ENCODE measurements at places on chromosomes 3 and 15.
A peak's percentile ranks its signal among the peaks of the same experiment; 100 is the strongest.

GRCh38 chr15:80424381-80424780 lies 20.2 kb downstream of the ARNT2 start:
- DNase-seq: no peak

GRCh38 chr3:68207327-68207726 lies 552.9 kb upstream of the SUCLG2 start:
- DNase-seq: no peak

DNA sequence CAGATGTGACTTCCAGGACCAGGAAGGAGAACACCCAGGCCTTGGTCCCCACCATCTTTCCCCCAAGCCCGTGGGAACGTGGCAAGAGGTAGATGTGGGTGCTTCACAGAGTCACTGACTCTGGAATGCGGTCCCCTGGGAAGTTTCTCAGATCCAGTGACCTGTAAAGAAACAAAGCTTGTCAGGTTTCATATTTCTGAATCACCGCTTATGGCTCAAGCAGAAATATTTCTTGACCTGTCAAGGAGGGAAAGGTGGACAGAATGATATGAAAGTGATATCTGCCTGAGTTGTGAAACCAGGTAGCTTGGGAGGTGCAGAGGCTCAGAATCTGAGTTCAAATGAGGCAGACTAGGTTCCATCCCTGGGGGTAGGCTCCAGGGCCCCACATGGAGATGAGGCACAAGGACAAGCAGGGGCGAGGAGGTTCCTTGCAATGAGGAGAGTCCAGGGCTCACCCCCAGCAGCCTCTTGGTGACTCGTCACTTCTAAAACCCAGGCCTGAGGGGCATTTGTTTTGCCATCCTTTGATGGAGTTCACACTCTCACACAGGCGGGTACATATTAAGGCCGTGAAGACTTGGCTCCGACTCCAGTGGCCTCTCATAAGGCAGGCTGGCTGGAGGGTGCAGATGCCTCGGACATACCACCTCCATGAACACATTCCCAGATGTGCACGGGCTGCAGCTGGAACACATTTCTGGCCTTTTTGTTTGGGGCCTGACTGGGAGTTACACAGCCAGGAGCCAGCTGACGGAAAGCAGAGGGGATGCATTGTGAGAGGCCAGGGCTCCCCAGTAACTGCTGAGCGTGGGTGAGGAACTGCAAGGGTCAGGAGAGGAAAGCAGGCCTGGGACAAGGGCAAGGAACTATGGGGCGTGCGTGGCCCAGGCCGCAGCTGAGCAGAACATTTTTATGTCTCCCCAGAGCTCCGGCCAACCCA lies 1.3 kb downstream of the CILP start:
- DNase-seq: no peak

- DNase-seq: no peak
These were observed 95.5 kb downstream of the MBNL1 start for GRCh38 chr3:152364237-152364636.

GRCh38 chr3:37814547-37814946 lies 47.1 kb upstream of the CTDSPL start:
- no peak for DNase-seq

- no peak for DNase-seq
These were observed 773.5 kb downstream of the SQOR start for GRCh38 chr15:46408312-46408711.

DNA sequence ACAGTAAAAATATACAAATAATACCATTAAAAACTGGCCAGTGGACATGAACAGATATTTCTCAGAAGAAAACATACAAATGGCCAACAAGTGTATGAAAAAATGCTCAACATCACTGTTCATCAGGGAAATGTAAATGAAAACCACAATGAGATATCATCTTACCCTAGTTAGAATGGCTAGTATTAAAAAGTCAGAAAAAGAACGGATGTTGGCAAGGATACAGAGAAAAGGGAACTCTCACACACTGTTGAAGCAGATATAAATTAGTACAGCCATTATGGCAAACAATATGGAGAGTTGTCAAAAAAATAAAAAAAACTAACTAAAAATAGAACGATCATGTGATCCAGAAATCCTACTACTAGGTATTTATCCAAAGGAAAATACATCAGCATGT lies 222.7 kb upstream of the NAALADL2 start:
- DNase-seq: no peak

GRCh38 chr15:72825829-72826228 lies 42.3 kb upstream of the ADPGK start:
- no peak for DNase-seq

- DNase-seq: no peak
These were observed 232.7 kb downstream of the MECOM start for GRCh38 chr3:169430707-169431404.

DNA sequence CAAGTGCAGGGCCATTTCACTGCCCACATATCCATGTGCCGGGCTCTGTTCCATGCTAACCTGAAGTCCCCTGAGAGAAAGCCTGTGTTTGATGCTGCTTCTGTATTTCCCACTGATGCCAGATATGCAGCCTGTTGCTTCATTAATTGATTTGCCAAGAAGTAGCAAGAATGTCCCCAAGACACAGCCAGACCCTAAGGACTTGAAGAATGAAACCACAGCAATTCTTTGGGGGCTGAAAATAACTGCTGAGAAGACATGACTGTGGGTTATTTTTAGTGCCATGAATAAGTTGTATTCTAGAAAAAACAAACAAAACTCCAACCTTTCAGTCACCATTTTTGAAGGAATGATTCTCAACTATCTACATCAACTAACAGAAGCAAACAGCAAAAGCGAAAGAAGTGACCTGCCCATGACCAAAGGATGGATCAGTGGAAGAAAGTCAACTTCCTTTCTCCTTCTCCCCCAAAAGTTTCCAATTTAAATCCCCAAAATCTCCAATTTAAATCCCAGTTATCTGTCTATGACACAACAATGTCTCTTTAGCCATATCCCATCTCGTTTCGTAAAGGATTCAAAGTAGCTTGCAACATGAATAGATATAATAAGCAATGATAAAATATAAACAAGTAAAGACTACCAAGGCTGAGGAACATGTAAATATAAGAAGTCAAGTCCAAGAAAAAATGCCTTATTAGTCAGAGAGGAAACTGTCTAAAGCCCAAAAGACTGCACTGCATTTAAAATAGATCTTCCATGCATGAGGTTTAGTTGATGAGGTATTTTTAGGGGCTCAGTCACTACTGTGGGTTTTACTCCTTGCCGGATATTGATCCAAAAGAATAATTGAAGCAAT lies 226.8 kb downstream of the DTWD1 start:
- no peak for DNase-seq

GRCh38 chr15:65535192-65535591 lies 4.9 kb downstream of the HACD3 start:
- no peak for DNase-seq

- no peak for DNase-seq
These were observed 643 bp downstream of the ABCC5 start for GRCh38 chr3:184016811-184017671.

DNA sequence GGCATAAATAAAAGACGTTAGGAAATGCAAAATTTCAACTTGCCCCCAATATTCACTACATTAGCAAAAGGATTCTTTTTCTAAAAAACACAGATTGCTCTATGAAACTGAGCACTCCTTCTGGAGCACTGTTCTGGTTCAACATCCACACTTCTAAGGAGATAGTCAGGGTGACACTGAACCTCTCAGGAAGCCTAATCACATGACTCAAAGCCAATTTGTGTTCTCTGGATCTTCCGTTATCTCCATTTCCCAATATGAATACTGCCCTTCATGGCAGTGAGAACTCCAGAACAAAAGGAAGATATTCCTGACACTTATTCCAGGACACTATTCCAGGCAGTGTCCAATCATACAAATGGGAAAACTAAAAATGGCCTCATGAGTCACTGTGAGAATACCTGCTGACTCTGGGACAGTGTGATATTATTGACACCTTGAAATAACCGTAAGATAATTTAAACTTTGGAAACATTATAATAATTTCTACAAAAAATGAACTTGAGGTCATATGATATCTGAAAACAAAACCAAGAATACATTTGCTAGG lies 21.4 kb upstream of the TRPM7 start:
- no peak for DNase-seq

DNA sequence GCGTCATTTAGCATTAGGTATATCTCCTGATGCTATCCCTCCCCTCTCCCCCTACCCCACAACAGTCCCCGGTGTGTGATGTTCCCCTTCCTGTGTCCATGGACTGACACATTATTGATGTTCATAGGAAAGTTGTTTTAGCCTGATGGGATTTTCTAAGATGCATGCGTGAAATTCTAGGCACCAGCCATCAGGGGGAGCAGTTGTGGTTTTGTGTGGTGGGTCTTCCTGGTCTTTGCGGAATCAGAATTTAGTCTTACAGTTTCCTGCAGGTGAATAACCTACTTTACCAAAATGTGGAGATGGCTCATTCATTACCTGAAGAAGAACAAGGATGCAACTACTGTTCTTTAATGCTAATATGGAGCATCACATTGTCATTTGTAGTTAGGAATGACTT lies 455.0 kb upstream of the THBS1 start:
- peak; percentile 45 for DNase-seq

- no peak for DNase-seq
These were observed 125.5 kb upstream of the ADAMTS9 start for GRCh38 chr3:64813326-64813725.

DNA sequence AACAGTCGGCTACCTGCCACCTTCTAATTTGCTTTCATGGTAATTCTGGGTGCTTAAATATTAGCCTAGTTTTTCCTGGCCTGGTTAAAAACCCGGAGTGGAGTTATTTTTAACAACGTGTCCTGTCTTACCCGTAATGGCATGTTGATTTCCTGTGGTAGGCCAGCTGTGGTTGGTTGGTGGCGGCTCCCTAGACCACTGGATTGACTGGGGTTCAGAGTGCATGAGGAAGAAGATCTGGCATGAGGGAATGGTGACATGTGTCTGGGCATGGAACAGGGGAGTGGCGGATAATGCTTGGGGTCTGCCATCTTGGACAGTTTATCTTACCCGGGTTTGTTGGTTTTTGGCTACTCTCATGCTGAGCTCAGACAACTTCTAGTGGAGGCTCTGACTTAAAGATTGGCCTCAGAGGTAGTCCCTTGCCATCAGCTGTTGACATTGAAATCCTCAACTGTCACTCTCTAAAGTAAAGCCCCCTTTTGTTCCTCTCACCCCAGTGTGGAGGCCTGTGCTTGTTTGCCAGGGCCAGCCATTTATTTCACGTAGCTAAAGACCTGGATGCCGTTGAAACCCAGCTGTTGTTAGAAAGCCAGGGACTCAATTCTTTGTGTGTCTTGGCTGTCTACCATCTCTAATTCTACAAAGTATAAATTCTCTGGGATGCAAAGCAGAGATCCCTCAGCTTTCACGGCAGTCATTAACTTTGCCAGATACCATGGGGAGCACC lies 81.6 kb downstream of the DNASE1L3 start:
- DNase-seq: no peak

- DNase-seq: no peak
These were observed 44.3 kb downstream of the DHX30 start for GRCh38 chr3:47847260-47847659.

- no peak for DNase-seq
These were observed 5.2 kb upstream of the RAD18 start for GRCh38 chr3:8968375-8968882.

GRCh38 chr3:50890688-50891344 lies 216.1 kb downstream of the DOCK3 start:
- DNase-seq: no peak

DNA sequence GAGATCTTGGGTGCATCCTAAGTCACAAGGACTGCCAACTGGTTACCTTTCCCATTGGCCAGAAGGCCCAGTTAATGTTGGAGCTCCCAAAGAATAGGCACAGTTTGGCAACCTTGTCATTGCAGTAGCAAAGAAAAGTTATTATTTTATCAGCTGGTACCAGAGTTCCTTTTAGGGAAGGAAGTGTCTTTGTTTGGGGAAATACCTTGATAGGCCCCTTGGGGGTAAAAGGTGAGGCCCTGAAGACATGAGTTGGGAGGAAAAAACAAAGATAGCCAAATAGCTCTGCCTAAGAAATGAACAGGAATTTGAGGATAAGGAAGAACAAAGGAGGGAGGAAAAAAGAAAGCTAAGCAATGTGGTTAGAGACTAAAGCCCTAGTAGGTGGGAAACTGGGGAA lies 85.8 kb downstream of the ANP32A start:
- DNase-seq: no peak

- DNase-seq: no peak
These were observed 28.4 kb upstream of the RPL29 start for GRCh38 chr3:52023860-52024764.

DNA sequence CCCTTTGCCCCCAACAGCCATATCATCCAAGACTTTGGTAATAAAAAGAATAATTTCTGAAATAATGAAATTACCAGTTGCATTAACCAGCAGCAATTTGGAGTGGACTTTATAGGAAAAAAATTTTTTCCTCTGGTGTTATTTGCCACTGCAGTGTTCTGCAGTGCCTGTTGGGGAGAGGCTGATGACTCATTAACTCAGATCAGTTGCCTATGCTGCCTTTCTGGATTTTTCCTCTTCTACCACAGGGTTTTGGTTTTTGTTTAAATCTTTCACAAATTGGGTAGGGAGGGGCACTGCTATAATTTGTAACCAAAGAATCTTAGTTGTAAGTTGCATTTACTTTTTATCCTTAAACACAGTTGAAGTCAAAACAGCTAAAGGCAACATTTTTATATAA lies 22.7 kb downstream of the ATP6V1A start:
- DNase-seq: no peak

DNA sequence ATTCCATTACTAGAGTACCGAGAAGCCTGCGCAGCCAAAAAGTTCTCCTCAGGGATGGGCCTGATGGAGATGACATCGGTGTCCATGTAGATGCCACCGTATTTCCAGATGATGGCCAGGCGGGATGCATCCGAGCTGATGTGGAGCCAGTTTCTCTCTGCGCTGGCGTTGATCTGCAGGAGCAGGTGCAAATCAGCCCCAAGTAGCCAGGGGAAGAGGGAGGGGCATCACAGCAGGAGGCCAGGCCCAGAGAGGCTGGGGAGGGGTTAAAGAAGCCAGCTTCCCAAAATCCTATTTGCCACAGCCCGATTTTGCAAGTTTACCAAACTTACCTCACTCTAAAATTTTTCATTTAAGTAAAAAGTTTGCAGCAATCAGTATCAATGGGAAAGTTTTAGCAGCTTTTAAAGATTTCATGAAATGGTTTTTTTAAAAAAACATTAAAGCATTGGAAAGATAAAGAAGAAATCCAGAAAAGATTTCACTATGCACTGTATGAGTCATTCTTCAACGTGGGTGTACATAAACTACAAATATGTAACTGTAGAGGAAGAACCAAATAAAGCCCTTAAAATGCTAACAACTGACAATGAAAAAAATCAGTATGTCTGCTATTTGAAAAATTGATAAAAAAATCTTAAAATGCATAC lies 7.4 kb downstream of the A4GNT start:
- no peak for DNase-seq

DNA sequence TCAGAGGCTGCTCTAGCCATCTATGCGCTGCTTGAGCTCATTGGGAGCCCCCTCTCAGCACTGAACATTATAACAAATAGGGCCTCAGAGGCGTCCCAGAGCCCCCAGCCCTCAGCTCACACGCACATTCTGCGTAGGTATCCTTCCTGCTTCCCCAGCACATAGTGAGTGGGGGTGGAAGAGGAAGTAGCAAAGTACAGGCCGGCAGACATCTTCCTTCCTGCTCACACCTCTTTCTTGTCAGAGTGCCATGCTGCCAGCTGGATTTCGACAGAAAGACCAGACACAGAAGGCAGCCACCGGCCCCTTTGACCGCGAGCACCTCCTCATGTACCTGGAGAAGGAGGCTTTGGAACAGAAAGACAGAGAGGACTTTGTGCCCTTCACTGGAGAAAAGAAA lies 16.6 kb downstream of the TMOD2 start:
- DNase-seq: no peak
